ENCODE measurements at places on chromosomes 11 and 22.

- DNase-seq = no peak
Measured at GRCh38 chr11:15720460-15720859, 605.7 kb downstream of the INSC start.

DNA sequence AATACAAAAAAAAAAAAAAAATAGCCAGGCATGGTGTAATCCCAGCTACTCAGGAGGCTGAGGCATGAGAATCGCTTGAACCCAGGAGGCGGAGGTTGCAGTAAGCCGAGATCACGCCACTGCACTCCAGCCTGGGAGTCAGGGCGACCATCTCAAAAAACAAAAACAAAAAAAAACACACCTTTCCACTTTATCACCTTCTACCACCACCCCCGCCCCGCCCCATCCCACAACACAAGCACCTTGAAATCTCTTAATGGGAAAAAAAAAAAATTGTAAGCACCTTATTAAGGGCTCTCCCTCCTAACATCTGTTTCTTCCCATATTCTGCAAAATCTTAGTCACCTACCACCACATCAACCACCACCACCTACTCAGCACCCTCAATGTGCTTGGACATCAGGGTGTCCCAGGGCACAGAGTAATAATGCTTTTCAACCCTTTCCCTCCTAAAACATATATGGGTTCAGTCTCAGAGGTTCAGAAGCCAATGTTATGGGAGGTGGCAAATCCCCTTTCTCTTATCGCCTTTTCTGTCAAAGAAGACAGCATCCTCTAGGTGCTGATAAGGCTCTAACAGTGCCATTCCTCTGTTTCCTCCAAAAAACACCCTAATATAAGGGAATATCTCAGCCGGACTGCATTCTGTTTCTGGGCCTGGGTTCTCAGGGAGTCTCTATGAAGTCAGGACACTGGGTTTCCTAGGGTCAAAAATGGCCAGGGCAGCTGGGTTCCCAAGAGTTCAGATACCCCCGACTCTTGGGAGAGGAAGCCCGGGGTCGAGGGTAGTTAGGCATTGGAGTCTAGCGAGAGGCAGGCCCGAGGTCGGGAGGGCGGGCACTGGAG, 718 bp downstream of the INTS5 start:
- no peak for DNase-seq

- no peak for DNase-seq
Measured at GRCh38 chr11:2305788-2306451, 4.1 kb downstream of the TSPAN32 start.

DNA sequence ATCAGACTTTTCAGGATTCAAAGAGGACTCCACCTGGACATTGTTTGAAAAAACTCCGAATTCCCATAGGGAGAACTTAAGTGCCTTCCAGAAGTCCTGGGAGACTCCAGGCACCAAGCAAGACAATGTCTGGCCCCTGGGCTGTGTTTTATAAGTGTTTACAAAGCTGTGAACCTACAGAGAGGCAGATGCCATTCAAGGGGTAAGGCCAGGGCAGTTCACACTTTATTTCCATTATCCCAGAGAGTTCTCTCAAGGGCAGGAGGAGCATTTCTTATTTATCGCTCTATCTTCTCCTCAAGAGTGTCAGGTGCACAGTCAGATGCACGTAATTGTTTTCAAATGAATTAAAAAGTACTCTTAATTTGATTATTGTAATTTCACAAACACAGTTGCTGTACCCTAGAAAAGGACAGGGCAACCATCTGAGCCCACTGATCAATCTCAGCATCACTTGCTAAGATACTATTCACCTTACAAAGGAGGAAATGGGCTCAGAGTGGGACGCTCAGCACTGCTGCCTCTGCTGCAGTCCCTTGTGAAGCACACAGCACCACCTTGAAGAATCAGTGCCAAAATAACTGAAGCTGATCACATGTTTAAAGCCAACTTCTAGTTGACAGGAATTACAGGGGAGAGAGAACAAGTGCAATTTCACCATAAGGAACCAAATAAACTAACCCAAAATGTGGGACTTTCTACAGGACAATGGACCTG, 35.0 kb downstream of the RASSF10 start:
- no peak for DNase-seq

GRCh38 chr11:87368151-87368550, 330.4 kb downstream of the TMEM135 start:
- DNase-seq = no peak

DNA sequence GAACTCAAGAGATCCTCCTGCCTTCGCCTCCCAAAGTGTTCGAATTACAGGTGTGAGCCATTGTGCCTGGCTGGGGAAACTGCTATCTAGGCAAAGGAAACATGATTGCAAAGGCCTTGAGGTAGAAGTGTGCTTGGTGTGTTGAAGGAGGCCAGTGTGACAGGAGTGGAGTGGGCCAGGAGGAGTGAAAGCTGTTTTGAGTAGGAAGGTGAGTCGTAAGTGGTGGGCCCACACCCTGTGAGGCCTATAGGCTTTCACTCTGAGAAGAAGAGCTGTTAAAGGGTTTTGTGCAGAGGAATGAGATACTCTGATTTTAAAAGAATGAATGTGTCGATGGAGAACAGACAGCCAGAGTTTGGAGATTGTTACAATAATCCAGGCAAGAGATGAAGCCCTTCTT, 43.4 kb downstream of the WEE1 start:
- DNase-seq = no peak

- no peak for DNase-seq
Measured at GRCh38 chr22:44231233-44231632, 50.5 kb downstream of the PARVG start.

All from activated CD4-positive, alpha-beta T cell treated with anti-CD3 and anti-CD28 coated beads for 24 hours (primary cell).